ENCODE measurements at places on chromosomes 13 and 19.

DNA sequence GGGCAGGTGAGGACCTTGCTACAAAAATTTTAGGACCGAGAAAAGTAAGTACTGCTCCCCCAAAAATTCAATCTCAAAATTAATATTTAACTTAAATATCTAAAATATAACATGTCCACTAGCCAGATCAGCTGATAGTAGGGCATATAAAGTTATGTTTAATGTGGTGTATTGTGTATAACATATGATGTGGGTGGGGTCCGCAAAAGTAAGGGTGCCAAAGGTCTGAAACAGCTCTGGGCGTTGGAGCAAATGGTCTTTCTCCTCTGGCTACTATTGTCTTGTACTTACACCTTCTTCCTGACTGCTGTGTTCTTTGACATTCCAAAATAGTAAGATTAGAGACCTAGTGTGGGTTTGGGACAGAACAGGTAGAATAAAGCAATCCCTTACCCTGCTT, 41.2 kb downstream of the HTR2A start:
- no peak for DNase-seq

GRCh38 chr19:51698296-51698695, 5.2 kb downstream of the SPACA6 start:
- DNase-seq: no peak

DNA sequence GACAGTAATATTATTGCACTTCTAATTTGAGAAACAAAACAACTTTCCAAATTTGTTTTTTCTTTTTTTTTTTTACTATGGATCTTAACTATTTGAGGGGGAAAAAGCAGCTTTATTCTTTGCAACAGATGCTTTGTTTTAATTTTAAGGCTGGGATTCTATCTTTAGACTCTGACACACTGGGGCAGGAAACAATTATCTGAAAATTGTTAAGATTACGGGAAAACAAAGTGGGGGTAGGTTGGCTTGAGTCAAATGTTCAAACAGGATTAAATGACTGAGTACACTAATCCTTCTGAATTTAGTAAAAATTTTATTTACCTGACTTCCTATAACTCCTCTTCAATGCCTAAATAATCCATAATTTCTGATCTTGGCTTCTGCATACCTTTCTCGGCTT, 543.2 kb downstream of the SLITRK6 start:
- no peak for DNase-seq

DNA sequence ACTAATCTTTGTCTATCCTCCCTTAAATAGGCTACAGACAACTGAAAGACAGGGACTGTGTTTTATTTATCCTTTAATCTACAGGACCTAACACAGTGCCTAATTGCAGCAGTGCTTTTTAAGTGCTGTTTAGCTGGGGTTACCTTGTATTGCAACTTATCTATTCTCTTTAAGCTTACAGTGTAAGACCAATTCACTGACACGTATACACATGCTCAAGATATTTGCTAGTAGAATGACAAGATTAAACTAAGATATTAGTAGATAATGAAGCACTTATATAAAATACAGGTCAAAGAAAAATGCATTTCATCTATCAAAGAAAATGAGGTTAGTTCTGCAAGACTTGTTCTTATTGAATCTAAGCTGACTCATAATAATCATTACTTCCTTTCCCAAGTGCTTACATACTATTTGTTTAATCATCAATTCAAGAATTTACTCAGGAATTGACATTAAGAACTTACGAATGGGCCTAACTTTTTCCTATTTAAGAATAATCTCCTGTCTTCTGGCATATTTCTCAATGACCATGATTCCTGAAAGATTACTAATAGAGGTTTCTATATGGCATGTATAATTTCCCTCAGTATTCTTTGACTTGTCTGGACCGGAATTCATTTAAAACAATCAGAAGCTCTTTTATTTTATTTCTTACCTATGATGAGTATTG, 75.8 kb upstream of the MAB21L1 start:
- no peak for DNase-seq

GRCh38 chr19:7928741-7929701, 3.1 kb upstream of the CTXN1 start:
- peak; percentile 14 for DNase-seq

DNA sequence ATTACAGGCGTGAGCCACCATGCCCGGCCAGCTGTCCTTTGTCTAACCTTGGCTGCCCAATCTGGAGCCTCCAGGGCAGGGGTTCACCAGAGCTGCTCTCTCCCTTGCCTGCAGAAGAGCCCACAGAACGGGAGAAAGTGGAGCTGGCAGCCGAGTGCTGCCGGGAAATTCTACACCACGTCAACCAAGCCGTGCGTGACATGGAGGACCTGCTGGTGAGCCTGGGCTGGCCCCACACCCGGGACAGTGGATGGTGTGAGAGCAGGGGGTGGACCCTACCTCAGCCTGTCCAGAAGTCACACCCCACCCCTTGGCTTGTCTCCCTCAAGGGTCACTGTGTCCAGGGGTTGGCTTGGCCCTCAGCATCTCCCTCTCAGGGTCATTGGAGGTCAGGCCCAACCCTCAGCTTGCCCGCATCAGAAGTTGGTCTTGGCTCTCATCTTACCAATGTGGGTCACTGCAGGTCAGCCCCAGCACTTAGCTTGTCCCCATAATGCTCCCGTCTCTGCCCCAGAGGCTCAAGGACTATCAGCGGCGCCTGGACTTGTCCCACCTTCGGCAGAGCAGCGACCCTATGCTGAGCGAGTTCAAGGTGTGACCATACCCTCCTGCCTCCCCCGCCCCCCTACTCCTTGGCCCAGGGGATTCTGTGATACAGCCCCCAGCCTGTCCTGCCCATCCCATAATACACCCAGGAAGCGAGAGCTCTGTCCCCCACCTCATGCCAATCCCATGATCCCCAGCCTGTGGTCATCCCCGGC, 20.4 kb downstream of the ARHGEF1 start:
- no peak for DNase-seq

DNA sequence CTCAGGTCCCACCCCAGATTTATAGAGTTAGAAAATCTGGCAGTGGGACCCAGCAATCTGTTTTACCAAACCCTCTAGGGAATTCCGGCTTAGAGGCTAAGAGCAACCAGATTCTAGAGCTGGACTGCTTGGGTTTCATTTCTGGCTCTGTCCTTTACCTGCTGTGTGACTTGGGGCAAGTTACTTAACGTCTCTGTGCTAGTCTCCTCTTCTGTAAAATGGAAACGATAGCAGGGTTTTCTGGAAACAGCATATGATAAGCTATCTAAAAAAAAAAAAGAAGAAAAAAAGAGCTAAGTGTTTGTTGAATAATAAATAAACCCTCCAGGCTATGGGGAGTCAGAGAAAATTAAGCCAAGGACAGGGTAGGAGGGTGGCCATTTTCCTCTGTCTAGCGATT, 11.6 kb upstream of the CACNG7 start:
- DNase-seq: no peak
